ENCODE measurements at places on chromosomes 7 and 10.

DNA sequence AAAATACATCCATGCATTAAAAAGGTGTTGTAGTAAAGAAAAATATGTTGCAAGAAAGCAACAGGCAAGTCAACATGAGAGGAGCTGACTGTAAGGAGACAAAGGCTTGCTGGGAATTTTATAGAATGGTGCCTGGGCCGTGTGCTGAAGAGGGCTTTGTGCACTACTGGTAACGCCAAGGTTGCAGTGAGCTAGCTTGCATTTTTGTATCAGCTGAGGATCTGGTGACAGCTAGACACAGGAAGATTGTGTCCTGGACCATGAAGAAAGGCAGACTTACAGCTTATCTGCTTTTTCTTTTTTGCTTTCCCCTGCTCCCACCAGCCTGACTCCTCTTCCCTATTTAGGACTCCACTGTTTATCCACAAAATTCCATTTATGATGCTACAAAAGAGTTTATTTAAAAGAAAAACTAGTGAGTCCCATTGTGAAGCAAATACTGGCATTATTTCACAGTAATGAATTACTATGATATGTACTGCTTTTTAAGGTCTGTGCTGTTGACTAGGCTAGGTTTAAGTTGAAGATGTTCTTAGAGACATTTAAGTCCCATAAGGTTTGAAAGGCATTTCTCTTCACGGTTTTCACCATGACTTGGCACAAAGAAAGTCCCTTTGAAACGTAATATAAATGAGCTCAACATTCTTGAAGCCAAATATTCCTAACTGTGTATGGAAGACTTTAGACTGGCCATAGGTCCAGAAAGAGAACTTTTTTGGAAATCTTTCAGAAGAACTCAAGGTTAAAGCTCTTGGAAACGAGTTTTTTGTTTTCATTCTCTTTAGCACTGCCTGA is 88.6 kb downstream of the SEC23IP start:
- no peak for DNase-seq

DNA sequence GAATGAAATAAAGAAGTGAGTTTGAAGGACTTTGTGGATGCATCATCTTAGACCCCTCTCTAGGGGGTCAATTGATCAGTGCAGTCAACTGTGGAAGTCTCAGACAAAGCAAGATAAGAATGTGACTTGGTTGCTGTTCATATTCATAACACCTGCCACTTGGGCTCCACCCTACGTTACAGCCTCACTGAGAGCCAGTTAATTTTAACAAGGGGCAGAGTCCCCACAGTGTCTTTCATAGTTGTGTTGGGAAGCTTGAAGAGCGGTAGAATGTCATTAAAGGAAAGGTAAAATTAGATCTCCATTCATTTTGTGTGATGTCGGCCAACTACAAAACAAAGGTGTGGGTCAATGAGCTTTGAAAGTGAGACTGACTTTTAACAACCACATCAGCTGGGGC is 442.1 kb upstream of the C7orf33 start:
- DNase-seq = no peak

- DNase-seq = no peak
These were observed 12.6 kb downstream of the CYP2W1 start for GRCh38 chr7:995571-995970.

DNA sequence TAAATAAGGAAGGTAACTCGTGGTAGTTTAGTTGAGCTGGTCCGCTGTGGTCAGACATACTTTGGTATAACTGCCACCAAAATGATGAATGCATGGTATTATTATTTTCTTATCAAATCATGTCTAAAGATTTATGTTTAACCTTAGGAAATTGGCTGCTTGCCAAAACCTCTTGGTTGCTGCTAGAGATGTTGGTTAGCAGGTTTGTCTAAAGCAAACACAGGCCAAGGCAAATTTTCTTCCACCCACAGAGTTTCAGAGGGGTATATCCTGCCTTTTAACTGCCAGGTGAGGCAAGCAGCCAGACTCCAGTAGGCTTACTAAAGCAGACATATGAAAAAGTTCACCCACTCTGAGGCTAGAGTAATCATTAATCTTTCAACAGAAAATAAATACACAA is 101.4 kb downstream of the SEMA3E start:
- DNase-seq = no peak

DNA sequence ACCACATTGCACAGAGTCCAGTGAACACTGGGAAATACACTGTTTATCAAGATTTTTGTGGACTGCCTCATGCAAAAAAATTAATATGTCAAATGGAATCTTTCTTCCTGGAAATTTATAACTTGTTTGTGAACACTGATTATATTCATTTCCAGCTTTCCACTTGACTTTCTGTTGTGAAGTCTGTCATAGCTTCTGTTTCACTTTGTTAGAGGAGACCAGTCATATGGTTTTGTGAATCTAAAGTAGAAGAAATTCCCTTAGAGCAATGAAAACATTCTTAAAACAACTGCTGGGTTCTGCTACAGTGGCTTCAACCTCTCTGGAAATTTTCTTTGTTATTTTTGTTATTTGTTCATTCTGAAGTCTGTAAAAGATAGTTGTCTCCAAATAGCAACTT is 349.5 kb upstream of the NFE2L3 start:
- DNase-seq = no peak

GRCh38 chr10:80755893-80756292 is 218.2 kb downstream of the SH2D4B start:
- DNase-seq = no peak

DNA sequence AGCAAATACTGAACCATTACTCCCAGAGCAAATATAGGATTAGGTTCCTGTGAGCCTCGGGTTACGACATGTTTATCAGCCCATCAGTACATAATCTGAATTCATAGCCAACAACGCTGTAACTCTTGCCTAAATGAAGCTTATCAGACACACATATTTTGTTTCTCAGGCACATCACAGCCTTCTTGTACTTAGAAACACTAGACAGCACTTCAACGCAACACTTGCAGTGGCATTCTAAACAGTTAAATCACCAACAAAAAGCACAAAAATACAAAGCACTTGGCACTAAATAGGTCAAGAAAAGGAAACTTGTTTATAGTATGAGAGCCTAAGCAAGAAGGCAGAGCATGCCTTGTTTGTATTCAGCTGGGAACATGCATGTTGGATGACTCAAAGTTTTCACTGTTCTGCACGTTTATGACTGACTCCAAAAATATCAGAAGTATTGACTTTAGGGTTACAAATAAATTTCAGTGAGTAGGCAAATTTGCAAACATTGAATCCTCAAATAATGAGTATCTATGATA is 75.0 kb downstream of the VPS50 start:
- DNase-seq = peak; percentile 48

DNA sequence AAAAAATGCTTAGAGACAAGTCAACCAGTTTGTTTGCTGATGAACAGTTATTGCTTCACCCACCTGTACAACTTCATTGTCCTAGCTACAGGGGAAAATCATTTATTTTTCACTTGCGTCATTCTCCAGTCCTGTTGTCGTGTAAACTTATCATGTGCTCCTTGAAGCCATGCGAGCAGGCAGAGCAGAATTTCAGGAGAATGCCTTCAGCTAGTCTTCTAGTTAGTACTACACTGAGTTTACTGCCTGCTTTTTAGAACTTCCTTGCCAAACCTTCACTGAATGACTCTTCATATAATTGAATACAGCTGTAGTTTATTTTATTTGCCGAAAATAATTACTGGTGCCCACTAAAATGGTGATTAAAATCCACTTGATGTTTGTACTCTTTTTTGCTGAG is 15.6 kb downstream of the RPA3 start:
- peak; percentile 47 for DNase-seq

DNA sequence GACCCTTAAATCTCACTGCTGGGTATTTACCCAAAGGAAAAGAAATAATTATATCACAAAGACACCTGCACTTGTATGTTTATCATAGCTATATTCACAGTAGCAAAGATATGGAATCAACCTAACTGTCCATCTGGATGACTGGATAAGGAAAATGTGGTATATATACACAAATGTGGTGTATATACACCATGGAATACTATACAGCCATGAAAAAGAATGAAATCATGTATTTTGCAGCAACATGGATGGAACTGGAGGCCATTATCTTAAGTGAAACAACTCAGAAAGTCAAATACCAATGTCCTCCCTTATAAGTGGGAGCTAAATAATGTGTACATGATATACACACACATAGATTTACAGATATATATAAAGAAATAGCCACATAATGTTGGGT is 168.2 kb downstream of the SH2D4B start:
- no peak for DNase-seq

GRCh38 chr7:29865526-29865925 is 59.2 kb downstream of the WIPF3 start:
- peak; percentile 24 for DNase-seq

DNA sequence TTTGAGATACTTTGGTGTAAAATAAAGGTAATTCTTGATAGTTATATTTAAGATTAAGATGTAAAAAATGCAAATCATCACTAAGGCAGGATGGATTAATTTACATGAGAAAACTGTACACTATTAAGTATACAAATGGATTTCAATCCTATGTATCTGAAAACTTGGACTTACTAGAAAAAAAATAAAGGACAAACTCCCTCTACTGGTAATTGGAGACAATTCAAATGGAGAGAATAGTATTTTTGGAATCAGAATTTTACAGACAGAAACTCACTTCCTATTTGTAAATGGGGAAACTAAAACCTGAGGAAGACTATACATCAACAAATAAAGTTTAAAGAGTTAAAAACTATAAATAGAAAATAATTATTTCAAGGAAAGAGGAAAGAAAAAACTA is 62.6 kb downstream of the CUL2 start:
- no peak for DNase-seq

GRCh38 chr7:90473814-90474213 is 4.4 kb downstream of the PTTG1IP2 start:
- no peak for DNase-seq

DNA sequence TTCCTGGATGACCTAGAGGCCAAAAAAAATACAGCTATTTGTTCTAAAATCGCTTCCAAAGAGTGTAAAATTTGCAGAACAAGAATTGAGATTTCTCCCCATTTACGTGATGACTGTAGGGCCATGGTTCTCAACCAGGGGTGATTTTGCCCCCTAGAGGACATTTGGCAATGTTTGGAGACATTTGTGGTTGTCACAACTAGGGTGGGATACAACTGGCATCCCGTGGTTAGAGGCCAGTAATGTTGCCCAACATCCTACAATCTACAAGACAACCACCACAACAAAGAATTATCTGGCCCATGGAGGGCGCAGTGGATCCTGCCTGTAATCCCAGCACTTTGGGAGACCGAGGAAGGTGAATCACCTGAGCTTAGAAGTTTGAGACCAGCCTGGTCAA is 22.8 kb upstream of the MALSU1 start:
- no peak for DNase-seq

GRCh38 chr10:86287110-86287793 is 79.3 kb downstream of the GRID1 start:
- DNase-seq = no peak

- DNase-seq = no peak
These were observed 90.8 kb downstream of the CCDC71L start for GRCh38 chr7:106570146-106570545.

DNA sequence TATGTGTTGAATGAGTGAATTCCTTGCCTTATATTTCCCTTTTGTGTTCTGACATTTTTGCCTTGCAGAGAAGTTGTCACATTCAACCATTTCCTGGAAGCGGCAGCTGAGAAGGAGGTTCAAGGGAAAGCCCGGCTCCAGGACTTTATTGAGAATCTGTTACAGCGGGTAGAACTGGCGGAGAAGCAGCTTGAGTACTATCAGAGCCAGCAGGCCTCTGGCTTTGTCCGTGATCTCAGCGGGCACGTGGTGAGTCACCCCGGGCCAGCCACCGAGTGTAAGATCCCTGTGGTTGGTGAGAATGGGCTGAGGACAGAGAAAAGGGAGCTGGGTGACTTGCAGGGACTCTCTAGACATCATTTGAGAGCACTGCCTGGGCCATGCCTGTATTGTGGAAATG is 14.2 kb downstream of the ZNF365 start:
- DNase-seq = no peak

GRCh38 chr7:74092964-74093471 is 9.4 kb downstream of the LIMK1 start:
- DNase-seq = no peak

DNA sequence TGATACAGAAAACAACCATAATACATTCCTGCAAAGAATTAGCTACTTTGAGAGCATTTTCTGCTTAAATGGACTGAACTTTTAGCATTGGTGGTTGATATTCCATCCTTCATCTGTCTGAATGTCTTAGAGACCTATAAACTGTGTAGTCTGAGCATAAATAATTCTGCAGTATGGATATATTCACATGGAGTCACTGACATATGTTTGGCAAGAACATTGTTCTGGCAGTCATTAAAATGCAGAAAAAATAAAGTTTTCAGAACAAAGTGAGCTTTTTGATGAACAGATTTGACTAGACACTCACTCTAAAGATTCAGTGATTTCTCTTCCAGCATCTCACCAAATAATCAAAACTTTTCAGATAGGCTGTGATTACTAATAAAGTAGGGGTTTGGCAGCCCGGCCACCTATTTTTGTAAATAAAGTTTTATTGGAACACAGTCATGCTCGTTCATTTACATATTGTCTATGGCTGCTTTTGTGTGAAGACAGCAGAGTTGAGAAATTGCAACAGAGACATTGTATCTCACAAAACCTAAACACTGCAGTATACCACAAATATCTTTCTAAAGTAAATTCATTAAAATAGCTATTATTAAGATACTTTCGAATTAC is 44.1 kb upstream of the RAPGEF5 start:
- DNase-seq = no peak

DNA sequence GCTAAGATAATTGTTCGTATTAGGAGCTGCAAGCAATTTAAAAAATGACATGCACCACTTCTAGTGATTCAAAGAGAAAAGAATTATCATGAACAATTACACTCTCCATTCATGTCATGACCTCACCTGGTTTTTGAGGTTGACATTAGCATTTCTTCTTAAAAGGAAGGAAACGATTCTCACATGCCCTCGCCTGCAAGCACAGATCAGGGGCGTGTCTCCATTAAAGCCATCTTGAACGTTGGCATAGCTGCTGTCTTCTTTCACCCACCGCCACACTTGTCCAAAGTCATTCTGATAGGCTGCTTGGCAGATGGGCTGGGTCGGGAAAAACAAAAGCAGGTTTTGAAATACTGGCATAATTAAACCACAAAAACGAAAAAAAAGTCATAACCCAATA is 19.9 kb downstream of the ANKRD22 start:
- DNase-seq = no peak

GRCh38 chr7:17009007-17009719 is 127.4 kb upstream of the AGR3 start:
- DNase-seq = no peak

GRCh38 chr10:36488579-36488978 is 636.8 kb upstream of the ANKRD30A start:
- no peak for DNase-seq

DNA sequence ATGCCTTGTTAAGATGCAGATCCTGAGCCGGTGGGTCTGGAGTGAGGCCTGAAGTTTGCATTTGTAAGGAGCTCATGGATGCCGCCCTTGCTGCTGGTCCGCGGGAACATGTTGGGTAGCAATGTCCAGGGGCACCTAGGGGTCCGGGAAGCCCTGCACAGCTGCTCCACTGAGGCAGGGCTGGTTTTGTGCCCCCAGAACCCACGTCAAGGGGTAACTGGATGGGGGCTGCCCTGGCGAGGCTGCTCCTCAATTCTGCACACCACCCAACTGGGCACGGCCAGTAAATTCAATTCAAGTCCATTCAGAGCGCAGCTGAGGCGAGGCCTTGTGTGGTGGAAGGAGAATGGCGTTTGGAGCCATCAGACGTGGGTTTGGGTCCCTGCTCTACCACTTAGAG is 246.3 kb upstream of the PITRM1 start:
- no peak for DNase-seq

All from GM04504 (cell line).